ENCODE measurements at places on chromosomes 11 and 22.

DNA sequence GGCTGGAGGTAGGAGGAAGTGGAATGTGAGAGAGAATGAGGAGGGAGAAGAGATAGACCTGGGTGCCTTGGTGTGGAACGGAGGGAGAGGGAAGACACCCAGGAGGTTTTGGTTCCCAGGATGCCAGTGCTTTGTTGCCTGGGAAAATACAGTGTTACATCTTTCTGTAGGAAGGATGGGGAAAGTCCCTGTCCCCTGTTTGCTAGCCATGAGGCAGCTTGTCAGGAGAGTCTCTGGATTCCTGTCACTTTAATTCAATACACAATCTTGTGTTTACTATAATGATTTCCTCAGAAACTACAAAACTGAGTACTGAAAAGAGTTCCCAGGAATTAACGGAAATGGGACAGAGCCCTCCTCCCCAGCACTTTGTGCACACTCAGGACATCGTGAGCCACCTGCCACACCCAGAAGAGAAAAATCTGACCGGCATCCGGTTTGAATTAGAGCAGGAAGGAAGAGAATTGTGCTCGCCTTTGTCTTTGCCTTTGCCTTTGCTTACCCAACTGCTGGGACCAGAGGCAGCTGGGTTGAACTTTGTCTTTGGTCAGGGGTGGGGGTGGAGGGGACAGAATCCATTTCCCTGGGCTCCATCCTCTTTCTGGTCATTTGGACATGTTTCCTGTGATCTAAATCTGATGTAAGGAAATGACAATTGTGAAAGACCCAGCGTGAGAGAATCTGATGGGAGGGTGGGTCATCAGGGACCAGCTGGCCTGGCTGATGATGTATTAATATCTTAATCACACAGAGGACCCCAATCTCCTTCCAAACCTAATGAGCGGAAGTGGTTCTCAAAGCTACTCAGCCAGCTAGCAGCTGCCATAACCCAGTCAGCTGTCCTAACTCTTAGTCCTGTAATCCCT, 1.3 kb upstream of the LIMK2 start:
- peak overlapping the region; percentile 90 for H3K27ac ChIP-seq
- no peaks in the 10 kb centered on the region for H3K27me3 ChIP-seq
- H3K4me3 ChIP-seq, result peak overlapping the region; percentile 93
- peaks cover 63% of the 10 kb centered on the region for H3K4me1 ChIP-seq
- peak; percentile 34 for DNase-seq

DNA sequence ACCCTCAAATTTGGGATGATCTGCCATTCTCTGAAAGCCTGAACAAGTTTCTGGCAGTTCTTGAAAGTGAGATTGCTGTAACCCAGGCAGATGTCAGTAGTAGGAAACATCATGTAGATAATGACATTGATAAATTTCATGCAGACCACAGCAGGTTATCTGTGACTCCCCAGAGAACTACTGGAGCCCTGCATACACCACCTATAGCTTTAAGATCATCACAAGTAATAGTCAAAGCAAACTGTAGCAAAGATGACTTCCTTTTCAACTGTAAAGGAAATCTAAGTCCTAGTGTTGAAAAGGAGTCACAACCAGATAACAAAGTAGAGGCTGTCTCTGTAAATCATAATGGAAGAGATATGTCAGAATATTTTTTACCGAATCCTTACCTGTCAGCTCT, 31.0 kb downstream of the DDIAS start:
- no peaks in the 10 kb centered on the region for H3K27me3 ChIP-seq
- H3K27ac ChIP-seq, result no peak overlapping the region
- DNase-seq, result no peak
- H3K4me1 ChIP-seq, result no peaks in the 10 kb centered on the region
- no peaks in the 10 kb centered on the region for H3K36me3 ChIP-seq
- no peak overlapping the region for H3K4me3 ChIP-seq

- peaks cover 8% of the 10 kb centered on the region for H3K4me1 ChIP-seq
- H3K4me3 ChIP-seq, result no peak overlapping the region
- peaks cover 90% of the 10 kb centered on the region for H3K27me3 ChIP-seq
- H3K36me3 ChIP-seq, result no peaks in the 10 kb centered on the region
Observed at GRCh38 chr11:69718147-69718546, 14.3 kb upstream of the FGF19 start.

GRCh38 chr22:25987948-25988347, 181.3 kb upstream of the SEZ6L start:
- H3K27ac ChIP-seq, result no peak overlapping the region
- no peak for DNase-seq
- H3K36me3 ChIP-seq, result peaks cover under 1% of the 10 kb centered on the region
- peaks cover 34% of the 10 kb centered on the region for H3K4me1 ChIP-seq
- no peak overlapping the region for H3K4me3 ChIP-seq
- no peaks in the 10 kb centered on the region for H3K27me3 ChIP-seq

GRCh38 chr22:29539105-29539504, 14.5 kb downstream of the THOC5 start:
- peaks cover 97% of the 10 kb centered on the region for H3K36me3 ChIP-seq
- no peak overlapping the region for H3K27ac ChIP-seq
- no peak overlapping the region for H3K4me3 ChIP-seq
- no peaks in the 10 kb centered on the region for H3K27me3 ChIP-seq
